ENCODE measurements at places on chromosomes 7 and 10.
A peak's percentile ranks its signal among the peaks of the same experiment; 100 is the strongest.

DNA sequence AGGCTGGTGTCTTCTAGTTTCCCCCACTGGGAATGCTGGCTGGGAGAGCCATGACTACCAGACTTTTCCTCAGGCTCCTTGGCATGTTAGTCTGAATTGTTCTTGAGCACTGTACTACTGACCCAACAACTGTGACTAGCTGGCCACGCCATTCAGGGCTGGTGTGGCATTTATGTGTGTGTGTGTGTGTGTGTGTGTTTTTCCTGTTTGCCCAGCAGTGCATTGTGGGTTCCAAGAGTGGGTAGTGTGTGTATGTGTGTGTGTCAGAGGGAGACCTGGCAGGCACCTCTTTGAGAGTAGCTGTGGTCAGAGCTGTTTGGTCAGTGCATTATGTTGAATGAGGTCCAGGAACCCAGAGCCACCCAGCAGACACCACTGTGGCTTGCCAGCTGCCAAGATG lies 9.2 kb downstream of the PCBD1 start:
- DNase-seq, result no peak

- no peak for DNase-seq
Measured at GRCh38 chr7:29956487-29956836, 33.1 kb downstream of the SCRN1 start.

DNA sequence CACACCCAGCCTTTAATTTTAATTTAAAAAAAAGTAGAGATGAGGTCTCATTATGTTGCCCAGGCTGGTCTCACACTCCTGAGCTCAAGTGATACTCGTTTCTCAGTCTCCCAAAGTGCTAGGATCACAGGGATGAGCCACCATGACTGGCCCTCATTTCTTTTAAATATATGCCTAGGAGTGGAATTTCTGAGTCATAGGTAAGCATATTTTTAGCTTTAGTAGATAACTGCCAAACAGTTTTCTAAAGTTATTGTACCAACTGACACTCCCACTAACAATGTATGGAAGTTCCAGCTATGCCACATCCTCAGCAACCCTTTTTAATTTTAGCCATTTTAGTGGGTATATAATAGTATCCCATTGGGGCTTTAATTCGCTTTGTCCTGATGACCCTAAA lies 13.8 kb upstream of the PPIF start:
- DNase-seq, result no peak

- no peak for DNase-seq
Measured at GRCh38 chr10:48751730-48752129, 67.1 kb downstream of the WDFY4 start.

- no peak for DNase-seq
Measured at GRCh38 chr7:7654964-7655715, 14.6 kb downstream of the UMAD1 start.

DNA sequence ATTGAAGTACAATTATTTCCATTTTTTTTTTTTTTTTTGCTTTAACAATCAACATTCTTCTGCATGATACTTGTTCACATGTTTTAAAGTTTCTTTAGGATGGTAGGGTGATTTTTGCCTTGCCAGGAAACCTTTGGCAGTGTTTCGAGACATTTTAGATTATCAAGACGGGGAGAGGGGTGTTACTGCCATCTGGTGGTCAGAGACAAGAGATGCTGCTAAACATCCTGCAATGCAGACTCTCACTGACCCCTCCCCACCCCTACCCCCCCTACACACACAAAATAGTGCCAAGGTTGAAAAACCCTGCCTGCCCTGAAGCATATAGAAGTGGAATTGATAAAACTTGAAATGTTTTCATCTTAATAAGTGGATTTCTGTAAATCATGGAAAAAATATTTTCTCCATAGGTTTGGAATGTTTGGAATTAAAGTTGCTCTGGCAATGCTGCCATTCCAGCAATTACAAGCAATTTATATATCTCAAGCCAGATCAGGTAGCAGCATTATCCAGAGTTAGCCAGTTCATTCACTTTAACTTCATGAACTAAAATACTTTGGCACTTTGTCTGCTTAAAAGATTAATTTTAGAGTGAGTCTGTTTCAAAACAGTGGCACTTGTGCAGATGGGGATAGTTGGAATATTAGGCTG lies 62.1 kb downstream of the SDHAF3 start:
- peak; percentile 25 for DNase-seq

DNA sequence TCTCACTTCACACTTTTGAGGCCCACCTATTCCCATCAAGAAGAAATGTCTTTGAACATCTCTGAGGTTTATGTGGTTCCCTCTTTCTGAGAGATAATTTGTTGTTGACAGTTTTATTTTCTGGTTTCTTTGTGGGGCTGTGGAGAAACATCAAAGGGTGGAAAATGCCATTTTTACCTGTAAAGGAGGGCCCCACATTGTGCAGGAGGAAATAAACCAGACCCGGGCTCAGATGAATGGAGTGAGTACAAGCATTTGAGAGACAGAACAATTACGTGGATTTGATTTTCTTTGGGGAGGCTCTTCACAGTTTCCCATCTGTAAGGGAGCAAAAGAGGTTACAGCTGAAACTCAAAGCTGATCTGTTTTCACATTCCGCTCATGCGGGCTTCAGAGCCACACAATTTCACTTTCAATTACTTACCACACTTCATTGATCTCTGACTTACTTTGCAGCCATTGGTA lies 29.8 kb downstream of the ITPRIP start:
- no peak for DNase-seq

GRCh38 chr7:121271916-121272315 lies 56.9 kb upstream of the WNT16 start:
- no peak for DNase-seq

DNA sequence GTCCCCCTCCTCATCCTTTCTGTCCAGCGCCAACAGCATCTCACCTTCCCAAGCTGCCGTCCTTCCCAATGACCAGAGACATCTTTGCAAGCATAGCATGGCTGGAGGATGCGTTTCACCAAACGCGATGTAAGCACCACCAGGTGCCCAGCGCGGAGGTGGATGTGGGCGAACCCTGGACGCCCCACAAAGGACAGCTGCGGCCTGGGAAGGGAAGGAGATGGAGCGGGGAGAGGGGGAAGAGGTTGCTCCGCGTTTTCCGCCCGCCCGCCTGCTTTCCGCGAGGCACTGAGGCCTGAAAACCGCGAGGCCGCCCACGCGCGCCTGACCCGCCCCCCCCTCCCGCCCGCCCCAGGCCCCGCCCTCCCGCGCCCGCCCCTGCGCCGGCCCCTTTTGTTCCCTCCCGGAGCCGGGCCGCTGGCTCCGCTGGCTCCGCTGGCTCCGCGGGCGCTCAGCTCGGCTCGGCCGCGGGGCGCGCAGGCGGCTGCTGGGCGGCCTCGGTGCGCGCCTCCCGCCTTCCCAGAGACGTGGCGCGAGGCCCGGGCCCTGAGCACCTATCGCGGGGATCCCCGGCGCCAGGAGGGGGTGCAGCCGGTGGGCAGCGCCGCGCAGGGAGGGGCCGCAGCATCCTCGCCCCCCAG lies at the start of gene CLIP2:
TSS of gene CLIP2 (plus strand) at position 390 of the 641 bp plus-strand sequence. CDS start 28,140 bp downstream, outside the sequence.
- peak; percentile 89 for DNase-seq

- no peak for DNase-seq
Measured at GRCh38 chr7:156940421-156941122, 8.9 kb upstream of the NOM1 start.

GRCh38 chr10:131947631-131948347 lies 33.9 kb downstream of the BNIP3 start:
- no peak for DNase-seq

DNA sequence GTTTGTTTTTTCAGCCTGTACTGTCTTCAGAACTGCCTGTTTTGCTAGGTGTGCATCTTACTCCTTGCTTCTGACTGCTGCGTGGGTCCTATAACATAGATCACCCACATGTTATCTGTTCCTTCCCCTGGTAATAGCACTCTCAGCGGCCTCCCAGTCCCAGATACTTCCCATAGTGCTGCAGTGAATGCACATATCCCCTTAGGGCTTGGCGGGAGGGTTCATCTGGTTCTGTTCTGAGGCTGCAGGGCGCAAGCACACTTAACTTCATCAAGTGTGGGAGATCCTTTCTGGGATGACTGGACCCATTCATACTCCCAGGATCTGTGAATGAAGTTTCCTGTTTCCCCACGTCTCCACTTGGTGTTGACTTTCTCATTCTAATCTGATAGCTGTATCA lies 90.7 kb downstream of the CELF2 start:
- DNase-seq, result no peak

- DNase-seq, result no peak
Measured at GRCh38 chr10:34758447-34758996, 56.6 kb downstream of the PARD3 start.

- no peak for DNase-seq
Measured at GRCh38 chr10:29435809-29436501, 147.1 kb downstream of the LYZL1 start.

DNA sequence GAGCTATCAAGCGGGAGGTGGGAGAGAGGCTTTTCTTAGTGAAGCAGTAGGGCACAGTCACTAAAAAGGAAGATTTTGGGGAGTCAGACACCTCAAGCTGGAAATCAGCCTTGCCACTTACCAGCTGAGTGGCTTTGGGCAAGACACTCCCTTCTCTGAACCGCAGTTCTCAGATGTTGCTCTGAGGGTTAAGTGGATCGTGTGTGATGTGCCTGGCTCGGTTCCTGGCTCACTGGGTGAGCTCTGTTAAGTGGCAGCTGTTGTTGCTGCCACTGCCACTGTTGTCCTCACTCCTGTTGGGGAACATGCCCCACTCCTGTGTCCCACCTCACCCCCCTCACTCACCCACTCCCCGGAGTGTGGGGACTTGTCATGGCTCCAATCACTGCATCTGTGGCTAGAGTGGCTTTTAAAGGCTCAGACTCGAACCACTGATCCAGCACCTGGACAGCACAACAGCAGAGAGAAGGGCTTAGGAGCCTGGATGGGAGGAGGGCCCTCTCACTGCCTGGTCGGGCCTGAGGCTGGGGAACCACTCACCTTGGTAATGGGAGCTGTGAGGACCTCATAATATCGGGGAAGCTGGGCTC lies 20.0 kb downstream of the PYROXD2 start:
- no peak for DNase-seq

DNA sequence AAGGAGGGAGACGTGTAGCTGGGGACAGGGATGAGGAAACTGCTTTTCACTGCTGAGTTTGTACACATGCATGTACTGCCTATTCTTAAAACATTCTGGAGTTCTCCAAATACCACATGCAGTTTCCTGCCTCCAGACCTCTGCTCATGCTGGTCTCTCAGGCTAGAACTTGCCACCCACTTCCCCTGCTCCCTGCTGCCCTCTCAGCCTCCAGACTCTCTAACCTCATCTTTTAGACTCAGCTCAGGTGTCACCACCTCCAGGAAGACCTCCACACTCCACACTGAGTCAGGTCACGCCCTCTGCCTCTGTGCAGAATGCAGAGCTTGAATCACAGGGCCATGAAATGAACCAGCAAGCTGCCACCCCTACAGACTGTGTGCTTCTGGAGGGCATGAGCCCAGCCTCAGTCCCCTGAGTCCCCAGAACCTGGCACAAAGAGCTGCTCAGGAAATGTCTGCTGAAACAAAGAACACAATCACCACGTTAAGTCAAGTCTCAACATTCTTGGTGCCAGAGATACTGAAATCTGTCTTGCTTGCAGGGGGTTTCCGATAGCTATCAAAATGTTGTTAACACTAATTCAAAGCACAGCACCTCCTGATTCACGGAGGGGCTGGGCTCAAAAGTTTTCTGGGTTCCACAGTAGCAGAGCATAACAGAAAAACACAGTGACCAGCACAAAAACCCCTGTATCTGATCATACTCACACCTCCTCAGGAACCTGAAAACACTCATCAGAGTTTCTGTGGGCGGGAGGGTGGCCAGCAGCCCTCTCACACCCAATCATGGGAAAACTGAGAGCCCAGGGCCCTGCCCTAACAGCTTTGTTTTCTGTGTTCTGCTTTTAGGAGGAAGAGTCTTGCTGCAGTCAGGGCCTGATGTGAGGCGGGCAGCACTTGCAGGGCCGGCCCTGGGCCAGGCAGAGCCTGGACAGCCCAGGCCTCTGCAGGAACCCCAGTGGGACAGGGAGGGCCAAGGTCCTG lies 21.1 kb downstream of the FAM53B start:
- no peak for DNase-seq

- peak; percentile 22 for DNase-seq
Measured at GRCh38 chr10:91006001-91006751, 85.3 kb upstream of the ANKRD1 start.

DNA sequence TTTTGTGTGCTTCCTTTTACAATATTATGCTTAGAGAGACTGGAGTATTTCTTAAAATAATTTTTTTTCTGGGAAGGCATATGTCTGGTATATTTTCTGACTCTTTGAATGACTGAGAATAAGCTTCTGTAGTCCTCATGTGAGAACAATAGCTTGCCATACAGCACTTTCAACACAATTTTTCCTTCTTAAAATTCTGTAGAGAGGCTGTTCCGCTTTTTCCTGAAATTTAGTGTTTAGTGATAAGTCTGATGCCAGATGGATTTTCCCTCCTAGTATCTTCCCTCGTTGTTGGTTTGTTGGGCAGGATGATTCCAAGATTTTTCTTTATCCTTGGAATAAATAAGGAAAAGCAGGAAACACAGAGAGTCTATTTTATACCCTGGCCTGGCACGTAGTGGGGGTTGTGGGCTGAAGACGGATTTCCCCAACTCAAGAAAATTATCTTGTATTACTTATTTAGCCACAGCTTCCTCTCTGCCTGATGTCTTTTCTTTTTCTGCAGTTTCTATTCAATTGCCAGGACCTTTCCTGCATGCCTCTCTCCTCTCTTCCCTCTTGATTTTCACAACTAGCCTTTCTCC lies 111.2 kb downstream of the AOAH start:
- DNase-seq, result no peak

DNA sequence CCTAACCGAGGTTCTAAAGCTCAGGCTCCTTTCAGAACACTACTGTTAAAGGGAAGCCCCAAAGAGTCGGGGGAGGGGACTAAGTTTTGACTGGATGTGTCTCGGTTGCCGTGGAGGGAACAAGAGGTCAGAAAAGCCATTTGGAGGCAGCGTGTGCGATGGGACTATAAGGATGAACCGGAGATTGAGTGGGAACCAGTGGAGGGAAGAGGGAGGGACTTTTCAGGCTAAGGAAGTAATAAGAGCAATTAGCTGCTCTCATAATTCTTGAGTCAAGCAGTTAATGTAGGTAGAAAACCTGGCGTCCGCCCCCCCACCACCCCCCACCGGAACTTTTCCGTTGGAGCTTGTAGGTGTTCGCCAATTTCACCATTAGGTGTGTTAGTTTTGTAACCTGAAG lies 491 bp upstream of the AKAP9 start:
- DNase-seq, result no peak

- DNase-seq, result no peak
Measured at GRCh38 chr7:596819-597182, 77.2 kb upstream of the PDGFA start.

DNA sequence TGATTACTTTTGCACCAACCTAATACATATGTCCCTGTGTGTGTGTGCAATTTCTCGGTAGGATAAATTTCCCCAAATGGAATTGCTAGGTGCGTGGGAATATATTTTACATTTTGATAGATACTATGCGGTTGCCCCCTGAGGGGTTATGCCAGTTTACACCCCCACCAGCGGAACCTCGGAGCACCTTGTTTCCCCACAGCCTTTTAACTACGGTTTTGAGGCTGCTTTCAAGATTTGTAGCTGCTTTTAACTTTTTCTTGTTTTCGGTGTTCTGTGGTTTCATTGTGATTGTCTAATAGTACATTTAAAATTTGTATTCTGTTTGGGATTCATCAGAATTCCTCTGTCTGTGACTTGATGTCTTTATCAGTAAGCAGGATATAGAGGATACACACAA lies 22.0 kb downstream of the PROSER2 start:
- no peak for DNase-seq

DNA sequence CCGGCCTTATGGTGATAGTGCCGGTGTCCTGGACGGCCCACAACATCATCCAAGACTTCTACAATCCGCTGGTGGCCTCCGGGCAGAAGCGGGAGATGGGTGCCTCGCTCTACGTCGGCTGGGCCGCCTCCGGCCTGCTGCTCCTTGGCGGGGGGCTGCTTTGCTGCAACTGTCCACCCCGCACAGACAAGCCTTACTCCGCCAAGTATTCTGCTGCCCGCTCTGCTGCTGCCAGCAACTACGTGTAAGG lies 713 bp downstream of the CLDN4 start:
- DNase-seq, result no peak
